Right lung (tissue), 10 donors: ENCODE measurements at places on chromosomes 1 and 21. TPM values are rescaled to one million over a fixed set of nuclear protein-coding genes. Genes with fewer than 3 reads are reported as not detected.
A peak's percentile ranks its signal among the peaks of the same experiment; 100 is the strongest.

The NVL gene
- polyA plus RNA-seq: 38.8 TPM

GRCh38 chr1:231971397-231972110, 345.0 kb downstream of the DISC1 start:
- DNase-seq: no peak

The LRRIQ3 gene
- 2.0 TPM for polyA plus RNA-seq

DNA sequence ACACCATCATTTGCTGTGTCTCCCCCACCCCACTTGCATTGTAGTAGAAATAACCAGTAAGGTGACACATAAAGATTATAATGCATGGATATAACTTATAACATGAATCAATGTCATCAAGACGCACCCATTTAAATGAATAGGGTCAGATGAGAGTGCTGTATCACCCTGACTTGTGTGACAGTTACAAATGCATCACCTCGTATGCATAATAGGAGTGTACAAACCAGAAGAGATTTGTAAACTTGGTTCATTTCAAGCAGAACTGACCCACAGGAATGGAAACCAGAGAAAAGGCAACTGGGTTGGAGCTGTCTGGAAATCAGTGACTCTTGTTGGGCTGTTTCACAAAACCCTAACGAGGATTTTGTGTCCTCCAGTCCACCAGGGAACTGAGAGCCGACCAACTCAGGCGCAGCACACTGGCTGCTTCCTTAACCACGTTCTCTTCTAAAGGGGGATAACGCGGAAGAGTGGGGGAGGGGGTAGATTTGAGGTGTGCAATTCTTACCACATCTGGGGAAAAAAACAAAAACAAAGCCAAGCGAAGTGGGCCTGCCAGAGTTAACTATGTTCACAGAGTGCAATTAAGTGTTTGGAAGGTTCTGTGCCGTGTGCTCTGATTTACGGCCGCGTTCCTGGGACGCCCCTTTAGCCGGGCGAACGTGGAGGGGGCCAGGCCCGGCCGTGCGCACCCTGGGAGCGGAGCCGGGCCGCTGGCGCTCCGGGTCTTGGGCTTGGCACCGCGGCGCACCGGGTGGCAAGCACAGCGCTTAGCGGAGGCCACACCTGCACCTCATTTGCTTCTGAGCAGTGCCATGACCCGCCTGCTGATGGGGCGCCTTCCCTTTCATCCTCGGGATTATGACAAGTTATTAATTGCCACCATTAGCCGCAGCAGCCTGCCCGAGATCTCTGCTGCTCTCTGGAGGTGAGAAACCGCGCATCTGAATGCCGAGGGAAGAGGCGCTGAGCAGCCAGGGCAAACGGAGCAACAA, 248.8 kb upstream of the FOXD3 start:
- DNase-seq: peak; percentile 1

GRCh38 chr1:208510192-208510952, 266.2 kb upstream of the PLXNA2 start:
- DNase-seq: no peak

- no peak for DNase-seq
Measured at GRCh38 chr1:66247415-66248208, 286.3 kb upstream of the SGIP1 start.

- DNase-seq: no peak
Measured at GRCh38 chr1:229623225-229623624, 2.7 kb downstream of the TAF5L start.

DNA sequence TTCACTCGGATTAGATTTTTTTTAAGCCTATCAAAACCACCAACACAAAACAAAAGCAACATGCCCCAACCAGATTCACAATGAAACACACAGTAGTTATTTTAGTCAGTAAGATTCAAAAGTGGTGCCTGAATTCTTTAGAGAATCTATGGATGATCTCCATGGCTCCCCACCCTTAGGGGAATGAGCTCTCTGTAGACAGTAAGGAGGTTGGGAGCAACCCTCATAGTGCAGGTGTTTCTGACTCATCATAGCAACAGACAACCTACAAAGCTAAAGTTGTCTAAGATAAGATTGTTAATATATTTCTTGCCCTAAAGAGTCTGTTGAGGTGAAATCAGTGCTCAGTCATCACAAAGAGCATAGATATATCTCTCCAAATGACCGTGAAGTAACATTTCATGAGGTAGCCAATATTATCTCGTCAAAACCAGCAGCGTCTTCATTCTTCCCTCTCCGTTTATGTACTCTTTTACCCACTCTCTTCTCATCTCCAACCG, 78.3 kb downstream of the ADAMTS1 start:
- DNase-seq: no peak

The EXTL1 gene
- 0.96 TPM for polyA plus RNA-seq

The TSTD1 gene
- polyA plus RNA-seq: 49.5 TPM

GRCh38 chr21:15559660-15560059, 170.1 kb upstream of the USP25 start:
- DNase-seq: no peak

The C1QB gene
- polyA plus RNA-seq: 18.9 TPM

The FAAH gene
- 24.3 TPM for polyA plus RNA-seq

GRCh38 chr1:218433744-218434143, 88.6 kb downstream of the TGFB2 start:
- no peak for DNase-seq

GRCh38 chr1:233998891-233999290, 94.4 kb downstream of the SLC35F3 start:
- DNase-seq: no peak

The FCRL1 gene
- 0.45 TPM for polyA plus RNA-seq

The AKR7A3 gene
- 0.86 TPM for polyA plus RNA-seq

The MUTYH gene
- 32.6 TPM for polyA plus RNA-seq
